Sciatic nerve (tissue), 2 donors: ENCODE measurements at places on chromosomes 16 and 17. TPM values are rescaled to one million over a fixed set of nuclear protein-coding genes. Genes with fewer than 3 reads are reported as not detected.

Gene CD19
- total RNA-seq = 1.4 TPM

- DNase-seq = no peak
Observed at GRCh38 chr16:73268366-73268993, 220.6 kb upstream of the ZFHX3 start.

GRCh38 chr17:16322636-16323035, 30.6 kb downstream of the CENPV start:
- no peak for DNase-seq

DNA sequence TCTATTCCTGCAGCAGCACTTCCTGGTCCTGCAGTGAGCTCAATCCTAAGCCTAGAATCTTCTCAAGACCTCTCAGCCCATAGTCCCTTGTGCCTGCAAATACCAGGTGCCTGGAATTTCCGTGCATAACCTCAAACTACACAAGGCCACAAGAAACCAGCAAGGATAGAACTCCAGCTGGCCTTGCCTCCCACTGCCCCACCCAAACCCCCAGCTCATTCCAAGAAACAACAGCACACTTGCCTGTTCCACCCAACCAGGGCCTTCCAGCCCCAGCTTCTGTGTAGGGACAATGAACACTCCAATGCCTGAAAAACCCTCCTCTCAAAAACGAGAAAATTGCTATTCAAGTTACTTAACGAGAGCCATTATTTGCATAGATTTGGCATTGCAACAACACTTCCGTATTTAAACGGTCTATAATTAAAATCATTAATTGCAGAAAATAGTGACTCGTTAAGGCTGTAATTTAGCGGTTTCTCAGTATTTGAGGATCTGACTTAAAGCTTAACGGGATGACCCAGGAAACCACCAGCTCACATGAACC, 147.0 kb downstream of the C16orf78 start:
- DNase-seq = no peak

GRCh38 chr16:73546341-73546845, 498.5 kb upstream of the ZFHX3 start:
- no peak for DNase-seq

GRCh38 chr17:31580316-31580705, 188.8 kb downstream of the RAB11FIP4 start:
- no peak for DNase-seq
